ENCODE measurements at places on chromosomes 13 and 19.

DNA sequence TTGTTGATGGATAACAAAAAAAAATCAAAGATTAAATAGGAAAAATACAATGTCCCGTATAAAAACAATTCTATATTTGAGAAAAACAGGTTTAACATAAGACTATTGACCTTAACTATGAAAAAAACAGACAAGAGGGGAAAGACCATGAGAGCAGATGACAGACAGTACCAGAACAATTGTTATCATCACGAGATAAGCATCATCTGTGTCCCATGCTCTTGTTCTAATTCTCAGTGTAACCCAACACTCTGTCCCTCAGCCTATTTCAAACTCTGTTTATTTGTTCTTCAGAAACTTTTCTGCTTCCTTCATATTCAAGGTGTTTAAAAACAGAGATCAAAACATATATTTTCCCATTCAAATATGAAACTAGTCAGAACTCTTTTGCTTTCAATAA is 216.4 kb downstream of the PCDH9 start:
- DNase-seq = no peak

- DNase-seq = no peak
These were observed 27.5 kb downstream of the EPS15L1 start for GRCh38 chr19:16444269-16444600.

DNA sequence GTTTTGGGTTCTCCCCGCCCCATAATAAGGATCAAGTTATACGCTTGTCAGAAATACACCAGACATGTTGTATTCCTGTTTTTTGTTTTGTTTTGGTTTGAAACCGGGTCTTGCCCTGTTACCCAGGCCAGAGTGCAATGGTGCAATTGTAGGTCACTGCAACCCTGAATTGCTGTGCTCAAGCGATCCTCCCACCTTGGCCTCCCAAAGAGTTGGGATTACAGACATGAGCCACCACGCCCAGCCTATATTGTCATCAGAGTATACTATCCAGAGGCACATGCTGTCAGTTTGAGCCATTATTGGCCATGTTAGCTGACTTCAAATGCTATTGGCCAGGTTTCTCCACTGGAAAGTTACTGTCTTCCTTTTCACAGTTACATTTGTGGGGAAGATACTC is 9.8 kb downstream of the SAFB start:
- DNase-seq = no peak

- DNase-seq = no peak
These were observed 8.4 kb downstream of the PEX11G start for GRCh38 chr19:7480222-7480969.

- no peak for DNase-seq
These were observed 21.9 kb downstream of the COMP start for GRCh38 chr19:18768997-18769891.

- DNase-seq = no peak
These were observed 17.1 kb downstream of the CHERP start for GRCh38 chr19:16524991-16525734.

GRCh38 chr13:47859165-47859564 is 141.9 kb downstream of the SUCLA2 start:
- peak; percentile 34 for DNase-seq

DNA sequence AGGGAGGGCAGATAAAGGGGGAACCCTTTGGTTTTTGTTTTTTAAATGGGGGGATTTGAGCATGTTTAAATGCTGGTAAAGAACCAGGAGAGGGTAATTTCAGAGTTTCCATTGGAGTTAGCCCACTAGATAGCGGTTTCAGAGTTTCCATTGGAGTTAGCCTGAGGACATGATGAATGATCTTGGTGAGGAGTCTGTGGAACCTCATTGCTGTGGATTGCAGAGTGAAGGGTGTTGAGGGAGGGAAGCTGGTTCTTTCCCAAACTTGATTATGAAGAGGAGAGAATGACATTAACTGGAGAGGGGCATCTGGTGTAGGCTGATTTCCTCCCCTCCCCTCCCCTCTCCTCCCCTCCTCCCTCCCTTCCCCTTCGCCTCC is 5.0 kb downstream of the WASF3 start:
- no peak for DNase-seq

DNA sequence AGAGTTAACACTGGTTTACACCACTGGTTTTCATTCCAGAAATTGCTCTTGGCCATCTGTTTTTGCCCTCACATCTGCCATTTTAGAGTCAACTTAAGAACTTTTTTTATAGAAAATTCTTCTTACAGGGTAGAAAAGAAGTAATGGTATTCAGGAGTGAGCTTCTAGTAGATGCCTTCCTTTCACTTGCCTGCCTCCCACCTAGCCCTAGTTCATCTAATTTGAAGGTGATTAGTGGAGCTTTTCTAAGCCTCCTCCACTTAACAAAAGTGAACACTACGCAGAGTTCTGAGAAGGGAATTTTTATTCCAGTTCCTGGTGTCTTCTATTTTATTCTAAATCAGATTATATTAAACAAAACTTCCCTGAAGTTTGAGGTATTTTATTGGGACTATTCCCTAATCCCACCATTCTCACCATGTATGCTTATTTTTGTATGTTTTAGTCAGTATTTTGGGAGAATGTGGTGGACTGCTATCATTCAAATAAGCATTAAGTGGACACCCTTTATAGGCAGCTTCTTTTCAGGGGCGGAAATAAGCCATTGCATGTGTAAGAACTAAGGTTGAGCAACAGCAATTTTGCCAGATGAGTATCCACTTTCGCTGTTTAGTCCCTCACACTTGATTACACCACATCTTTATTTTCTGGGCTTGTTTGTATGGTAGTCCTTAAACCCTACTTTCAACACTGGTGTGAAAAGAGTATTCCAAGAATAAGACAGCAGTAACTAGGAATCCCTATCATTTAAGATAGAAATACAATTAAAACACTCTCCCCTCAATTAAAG is 156.9 kb downstream of the ENOX1 start:
- peak; percentile 4 for DNase-seq

DNA sequence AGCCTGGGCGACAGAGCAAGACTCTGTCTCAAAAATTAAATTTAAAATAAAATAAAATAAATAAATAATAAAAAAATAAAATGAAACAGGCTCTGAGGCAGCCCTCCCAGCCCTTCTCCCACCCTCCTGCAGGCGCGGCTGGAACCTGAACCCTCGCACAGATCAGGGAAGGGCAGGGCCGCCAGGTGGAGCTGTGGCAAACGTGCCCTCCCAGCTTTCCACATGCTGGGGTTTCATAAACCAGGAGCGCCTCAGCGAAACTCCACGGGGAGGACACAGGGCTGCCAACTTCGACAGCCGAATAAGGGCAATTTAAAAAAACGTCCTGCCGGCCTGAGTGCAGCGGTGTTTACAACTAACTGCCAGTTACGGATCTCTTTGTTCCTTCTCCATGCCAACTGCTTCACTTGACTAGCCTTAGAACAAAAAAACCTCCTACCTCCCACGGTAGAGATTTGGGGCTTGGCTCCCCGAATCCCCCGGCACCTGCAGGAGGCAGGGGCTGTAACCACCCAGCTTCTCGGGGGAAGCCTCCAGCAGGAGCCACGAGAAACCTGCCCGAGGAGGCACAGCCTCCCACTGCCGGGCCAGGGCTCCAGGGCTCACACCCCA is 15.9 kb downstream of the ZNF787 start:
- no peak for DNase-seq

GRCh38 chr13:23570099-23570920 is at the start of gene TNFRSF19:
TSS of gene TNFRSF19 (plus strand) at chr13:23570412. CDS start at chr13:23590184, 19,772 bp downstream.
- peak; percentile 21 for DNase-seq

DNA sequence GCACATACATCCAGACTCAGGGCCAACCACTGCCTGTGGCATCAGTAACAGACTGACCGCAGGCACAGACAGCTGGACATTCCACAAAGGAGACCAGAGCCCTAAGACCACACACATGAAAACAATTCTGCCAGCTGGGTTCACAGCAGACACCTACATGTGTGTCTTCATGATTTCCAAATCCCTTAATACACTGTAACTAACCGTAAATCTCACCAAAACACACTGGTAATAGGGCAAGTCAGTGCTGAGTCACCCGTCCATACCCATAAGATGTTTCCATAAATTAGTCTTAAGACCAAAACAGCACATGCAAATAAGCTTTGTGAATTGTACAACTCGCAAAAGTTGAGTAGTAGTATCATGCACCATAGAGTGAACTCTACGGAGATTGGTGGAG is 65.4 kb downstream of the TUBGCP3 start:
- DNase-seq = no peak

GRCh38 chr19:47518139-47518538 is 3.3 kb upstream of the NAPA start:
- DNase-seq = no peak

GRCh38 chr13:57640607-57641006 is 9.1 kb downstream of the PCDH17 start:
- no peak for DNase-seq

Measured in AG09309 (cell line).